GM12878 (cell line): ENCODE measurements at places on chromosomes 6 and 20. TPM values are rescaled to one million over a fixed set of nuclear protein-coding genes. Genes with fewer than 3 reads are reported as not detected.

AVP gene
- total RNA-seq, result not detected in 2 replicates

PIM1 gene
- 20.6 and 22.0 TPM in 2 replicates for total RNA-seq

TPBG gene
- total RNA-seq, result 0.48 and 0.59 TPM in 2 replicates

SPTLC3 gene
- total RNA-seq, result 0.05 TPM in 1 of 2 replicates, not detected in the other

TP53TG5 gene
- total RNA-seq, result not detected in 2 replicates

ACOT8 gene
- 24.9 and 27.3 TPM in 2 replicates for total RNA-seq

TRIM40 gene
- total RNA-seq, result not detected in 2 replicates

TMEM217 gene
- 1.6 and 1.9 TPM in 2 replicates for total RNA-seq

SHLD1 gene
- total RNA-seq, result 18.1 and 19.2 TPM in 2 replicates

CD93 gene
- total RNA-seq, result 2.5 and 2.6 TPM in 2 replicates

SLC22A7 gene
- total RNA-seq, result 0.31 TPM in 1 of 2 replicates, not detected in the other

WFDC13 gene
- total RNA-seq, result not detected in 2 replicates
